ENCODE measurements at places on chromosomes 7 and 10.

- no peak for DNase-seq
These were observed 50.1 kb upstream of the ARL4A start for GRCh38 chr7:12637328-12637727.

GRCh38 chr7:141600168-141601006, 49.2 kb downstream of the AGK start:
- DNase-seq = no peak

GRCh38 chr10:20429742-20430141, 467.4 kb downstream of the NEBL start:
- DNase-seq = no peak

GRCh38 chr7:156113731-156114130, 301.5 kb upstream of the SHH start:
- DNase-seq = no peak

- DNase-seq = no peak
These were observed 31.7 kb downstream of the LHPP start for GRCh38 chr10:124493214-124493882.

DNA sequence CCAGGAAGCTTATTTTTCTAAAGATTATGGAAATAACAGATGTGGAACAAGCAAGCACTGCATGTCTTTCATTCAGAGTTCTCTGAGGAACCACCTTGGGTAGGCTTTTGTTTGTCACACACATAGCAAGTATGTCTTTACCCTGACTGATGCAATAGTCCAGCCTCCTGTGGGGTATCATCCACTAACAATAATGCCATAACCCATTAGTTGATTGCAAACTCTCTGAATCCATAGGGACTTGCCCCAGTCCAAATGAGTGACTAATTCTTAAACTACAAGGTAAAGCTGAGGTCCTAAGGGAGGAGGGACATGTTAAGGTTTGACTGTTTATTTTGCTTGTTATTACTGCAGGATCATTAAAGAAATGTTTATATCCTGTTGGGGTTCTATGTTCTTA, 151.4 kb upstream of the PRPS1L1 start:
- DNase-seq = no peak

- no peak for DNase-seq
These were observed 213.1 kb downstream of the TPK1 start for GRCh38 chr7:144622745-144623144.

DNA sequence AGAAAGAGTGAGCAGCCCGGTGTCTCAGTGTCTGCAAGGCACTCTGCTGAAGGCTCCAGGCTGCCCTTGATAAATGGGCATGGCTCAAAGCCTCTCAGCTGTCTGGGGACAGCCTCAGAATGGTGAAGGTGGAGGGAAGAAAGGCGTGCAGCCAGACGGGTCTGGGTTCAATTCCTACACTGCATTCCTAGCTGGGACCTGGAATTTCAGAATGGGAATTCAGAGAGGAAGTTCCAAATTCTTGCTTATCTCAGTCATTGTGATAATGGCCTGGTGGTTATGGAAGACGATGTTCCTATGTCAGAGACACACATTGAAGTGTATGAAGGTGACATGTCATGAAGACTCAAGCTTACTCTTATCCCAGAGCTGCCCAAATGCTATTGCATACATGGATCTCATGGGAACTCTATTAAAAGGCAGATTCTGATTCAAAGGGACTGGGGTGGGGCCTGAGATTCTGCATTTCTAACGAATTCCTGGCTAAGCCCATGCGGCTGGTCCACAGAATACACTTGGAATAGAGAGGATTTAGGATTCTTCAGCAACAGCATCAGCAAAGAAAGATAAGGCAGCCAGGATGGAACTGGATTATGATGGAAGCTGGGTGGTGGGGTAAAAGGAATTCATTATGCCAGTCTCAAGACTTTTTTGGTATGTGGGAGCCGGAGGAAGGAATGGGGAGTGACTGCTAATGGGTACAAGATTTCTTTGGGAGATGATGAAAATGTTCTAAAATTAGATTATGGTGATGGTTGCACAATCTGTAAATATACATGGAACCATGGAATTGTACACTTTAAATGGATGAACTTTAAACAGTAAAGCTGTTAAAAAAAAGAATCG, 82.6 kb upstream of the ZMIZ1 start:
- no peak for DNase-seq

- DNase-seq = no peak
These were observed 458.6 kb upstream of the KLF6 start for GRCh38 chr10:4243651-4244050.

GRCh38 chr7:152354061-152354460, 81.7 kb downstream of the KMT2C start:
- DNase-seq = no peak

- no peak for DNase-seq
These were observed 169.3 kb downstream of the GFRA1 start for GRCh38 chr10:116103668-116104067.

GRCh38 chr7:114916261-114916892, 5.5 kb upstream of the MDFIC start:
- DNase-seq = no peak

DNA sequence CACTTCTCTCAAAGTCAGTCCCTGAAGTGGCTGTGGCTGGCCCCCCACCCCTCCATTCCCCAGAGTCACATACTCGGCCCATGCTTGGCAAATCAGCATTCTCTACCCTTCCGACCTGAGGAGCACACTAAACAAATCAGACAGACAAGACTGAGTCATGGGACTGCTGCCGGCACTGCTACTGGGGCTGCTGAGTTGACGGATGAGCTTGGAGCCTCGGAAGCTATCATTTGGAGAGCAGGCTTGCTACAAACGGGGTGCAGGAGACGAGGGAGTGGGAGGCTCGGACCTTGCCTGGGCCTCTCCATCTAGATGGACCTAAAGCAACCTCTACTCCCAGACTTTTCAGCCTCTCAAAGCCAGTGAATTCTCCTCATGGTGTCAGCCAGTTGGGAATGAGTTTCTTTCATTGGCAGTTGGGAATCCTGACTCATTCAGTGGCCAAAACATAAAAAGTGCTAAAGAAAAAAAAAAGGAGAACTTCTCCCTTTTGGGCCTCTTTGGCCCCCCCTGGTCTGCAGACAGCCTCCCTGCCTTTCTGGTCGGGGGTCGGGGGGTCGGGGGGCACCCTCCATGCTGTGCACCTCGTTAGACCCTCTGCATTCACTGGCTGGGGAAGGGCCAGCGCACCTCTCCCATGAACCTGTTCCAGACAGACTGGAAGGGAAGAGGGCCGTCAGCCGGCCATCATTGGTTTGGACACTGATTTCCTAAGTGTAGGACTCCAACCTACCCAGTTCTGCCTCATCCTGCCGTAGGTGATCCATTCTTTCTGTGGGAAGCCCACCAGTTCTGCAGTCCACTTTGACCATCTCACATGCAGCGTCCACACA, 52.3 kb upstream of the COL13A1 start:
- DNase-seq = no peak

DNA sequence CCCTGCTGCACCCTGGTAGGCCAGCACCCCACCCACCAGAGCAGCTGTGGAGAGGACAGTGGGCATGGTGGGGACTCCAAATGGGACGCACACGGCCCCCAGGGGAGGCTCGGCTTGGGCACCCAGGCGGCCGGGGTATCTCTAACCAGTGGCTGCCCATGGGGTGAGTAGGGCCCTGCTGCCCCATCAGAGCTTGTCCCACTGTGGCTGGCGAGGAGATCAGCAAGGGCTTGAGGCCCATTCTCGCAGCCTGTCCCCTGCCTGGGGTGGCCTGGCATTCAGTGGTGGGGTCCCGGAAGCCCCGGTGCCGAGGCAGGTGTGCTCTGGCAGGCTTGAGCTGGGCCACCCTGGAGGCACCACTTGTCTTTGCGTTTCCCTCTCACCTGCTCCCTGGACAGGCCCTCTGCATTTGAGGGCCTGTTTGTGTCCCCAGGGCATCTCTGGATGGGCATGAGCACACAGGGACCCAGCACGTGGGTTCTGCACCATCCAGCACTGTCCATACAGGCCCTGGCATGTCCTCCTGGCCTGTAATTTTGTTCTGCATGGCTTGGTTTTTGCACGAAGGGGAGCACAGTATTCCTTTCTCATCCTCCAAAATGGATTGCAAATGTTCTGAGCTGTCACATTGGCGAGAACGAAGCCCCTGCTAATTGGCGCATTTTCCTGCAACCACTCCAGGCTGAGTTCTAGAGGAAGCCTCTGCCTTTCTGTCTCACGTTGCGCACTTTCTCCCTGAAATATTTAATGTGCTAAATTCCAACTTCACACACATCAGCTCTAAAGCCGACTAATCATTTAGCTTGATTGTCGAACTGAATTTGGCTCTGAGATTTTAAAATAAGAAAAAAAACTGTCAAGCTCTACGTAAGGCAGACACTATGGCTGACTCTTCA, 27.2 kb downstream of the PWWP2B start:
- DNase-seq = no peak

GRCh38 chr10:33273295-33274002, 61.0 kb downstream of the NRP1 start:
- no peak for DNase-seq

GRCh38 chr7:145986248-145986874, 130.2 kb upstream of the CNTNAP2 start:
- DNase-seq = no peak

GRCh38 chr10:67268146-67268545, 342.3 kb downstream of the LRRTM3 start:
- DNase-seq = no peak

DNA sequence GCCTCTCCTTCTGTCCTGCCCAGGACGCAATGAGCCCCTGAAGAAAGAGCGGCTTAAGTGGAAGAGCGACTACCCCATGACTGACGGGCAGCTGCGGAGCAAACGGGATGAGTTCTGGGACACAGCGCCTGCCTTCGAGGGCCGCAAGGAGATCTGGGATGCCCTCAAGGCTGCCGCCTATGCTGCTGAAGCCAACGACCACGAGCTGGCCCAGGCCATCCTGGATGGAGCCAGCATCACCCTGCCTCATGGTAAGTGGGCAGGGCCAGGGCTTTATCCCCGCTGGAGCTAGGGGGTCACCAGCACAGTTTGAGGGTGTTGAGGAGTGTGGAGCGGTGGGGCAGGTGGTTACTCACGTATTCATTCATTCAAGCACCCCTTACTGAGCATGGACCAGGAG, 4.7 kb upstream of the ANKRD2 start:
- no peak for DNase-seq

DNA sequence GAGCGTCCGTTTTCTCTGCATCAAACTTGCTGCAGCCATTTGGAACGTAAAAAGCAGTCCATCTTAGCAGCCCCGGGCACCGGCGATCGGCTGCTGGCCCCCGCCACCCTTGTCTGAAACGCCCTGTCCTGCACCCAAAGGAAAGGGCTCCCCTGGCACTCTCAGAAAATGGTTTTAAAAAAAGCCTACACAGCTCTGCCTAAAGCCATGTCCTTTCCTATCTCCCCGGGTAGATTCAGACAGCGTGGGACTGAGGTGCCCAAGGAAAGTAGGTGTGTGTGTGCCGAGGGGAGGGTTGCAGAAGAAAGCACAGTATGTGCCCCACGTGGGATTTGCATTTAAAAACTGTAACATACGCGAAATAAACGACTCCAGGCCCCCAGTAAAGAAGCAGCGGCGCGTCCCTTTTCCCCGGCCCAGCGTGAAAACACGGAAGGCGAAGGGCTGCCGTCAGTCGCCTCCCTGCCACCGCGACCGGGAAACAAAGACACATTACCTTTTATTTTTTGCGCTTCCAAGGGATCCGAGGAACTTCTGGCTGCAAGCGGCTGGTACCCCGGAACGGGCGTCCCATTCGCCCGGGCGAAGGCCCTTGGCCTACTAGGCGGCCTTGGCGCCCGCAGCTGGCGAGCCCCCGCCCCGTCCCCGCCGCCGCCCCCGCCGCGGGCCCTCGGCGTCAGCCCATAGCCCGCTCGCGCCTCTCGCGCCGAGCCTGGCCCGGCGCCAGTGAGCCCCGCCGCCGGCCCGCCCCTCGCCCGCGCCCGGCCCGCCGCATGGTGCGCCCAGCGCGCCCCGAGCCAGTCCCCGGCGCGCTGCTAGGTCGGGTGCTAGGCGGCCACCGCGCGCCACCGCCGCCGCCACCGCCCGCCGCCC, 304.6 kb downstream of the PRPF18 start:
- no peak for DNase-seq

GRCh38 chr10:11469575-11470391, 141.7 kb downstream of the USP6NL start:
- no peak for DNase-seq

GRCh38 chr7:53812135-53812534, 730.0 kb upstream of the VSTM2A start:
- DNase-seq = no peak

GRCh38 chr10:91796331-91797047, 1.7 kb upstream of the TNKS2 start:
- DNase-seq = no peak

- no peak for DNase-seq
These were observed 110.4 kb downstream of the SH2D4B start for GRCh38 chr10:80648106-80648505.

DNA sequence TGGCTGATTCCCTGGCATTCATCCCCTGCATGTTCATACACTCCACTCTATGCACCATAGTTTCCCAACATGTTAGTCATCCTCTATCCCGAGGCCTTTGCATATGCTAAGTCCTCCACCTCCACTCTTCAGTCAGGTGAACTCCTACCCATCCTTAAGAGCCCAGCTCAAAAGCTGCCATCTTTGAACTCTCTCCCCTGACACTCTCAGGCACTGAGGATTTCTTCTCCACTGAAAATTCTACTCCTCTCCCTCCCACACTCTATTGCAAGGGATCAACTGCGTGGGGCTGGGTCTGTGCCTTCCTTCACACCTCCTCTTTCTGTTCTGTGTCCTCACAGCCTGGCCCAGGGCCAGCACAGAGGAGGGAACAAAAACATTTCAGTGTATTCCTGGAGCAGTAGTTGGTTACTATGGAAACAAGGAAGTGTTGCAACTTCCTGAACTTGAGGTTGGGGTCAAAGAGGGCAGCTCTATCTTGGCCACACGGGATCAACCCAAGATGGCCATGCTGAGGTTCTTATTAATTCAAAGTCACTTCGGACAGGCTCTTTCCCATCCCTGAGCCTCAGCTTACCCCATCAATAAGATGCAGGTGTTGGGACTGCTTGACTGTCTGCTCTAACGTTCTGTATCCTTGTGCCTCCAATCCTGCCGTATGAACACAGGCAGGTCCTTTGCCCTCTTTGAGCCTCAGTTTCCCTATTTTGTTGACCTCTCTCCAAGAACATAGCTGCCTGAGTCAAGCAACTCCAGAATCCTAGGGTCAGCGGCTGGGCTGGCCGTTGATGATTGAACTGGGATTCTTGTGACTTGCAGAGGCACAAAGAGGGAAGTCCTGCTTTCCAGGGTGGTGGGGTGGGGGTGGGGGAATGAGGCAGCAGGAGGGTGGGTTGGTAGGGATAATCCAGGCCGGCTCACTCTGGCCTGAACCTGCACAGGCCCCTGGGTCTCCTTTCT, 15.5 kb downstream of the ZMIZ1 start:
- no peak for DNase-seq

- no peak for DNase-seq
These were observed 586.8 kb upstream of the MGMT start for GRCh38 chr10:128880159-128880725.
